ENCODE measurements at places on chromosomes 1 and 21. TPM values are rescaled to one million over a fixed set of nuclear protein-coding genes. Genes with fewer than 3 reads are reported as not detected.
A peak's percentile ranks its signal among the peaks of the same experiment; 100 is the strongest.

GRCh38 chr1:148318123-148318903 is 164.8 kb downstream of the PPIAL4G start:
- peak overlapping the region; percentile 59 for H3K4me3 ChIP-seq
- DNase-seq: no peak
- H3K4me1 ChIP-seq: peaks cover 4% of the 10 kb centered on the region
- no peak overlapping the region for H3K27ac ChIP-seq
- H3K36me3 ChIP-seq: no peaks in the 10 kb centered on the region

DNA sequence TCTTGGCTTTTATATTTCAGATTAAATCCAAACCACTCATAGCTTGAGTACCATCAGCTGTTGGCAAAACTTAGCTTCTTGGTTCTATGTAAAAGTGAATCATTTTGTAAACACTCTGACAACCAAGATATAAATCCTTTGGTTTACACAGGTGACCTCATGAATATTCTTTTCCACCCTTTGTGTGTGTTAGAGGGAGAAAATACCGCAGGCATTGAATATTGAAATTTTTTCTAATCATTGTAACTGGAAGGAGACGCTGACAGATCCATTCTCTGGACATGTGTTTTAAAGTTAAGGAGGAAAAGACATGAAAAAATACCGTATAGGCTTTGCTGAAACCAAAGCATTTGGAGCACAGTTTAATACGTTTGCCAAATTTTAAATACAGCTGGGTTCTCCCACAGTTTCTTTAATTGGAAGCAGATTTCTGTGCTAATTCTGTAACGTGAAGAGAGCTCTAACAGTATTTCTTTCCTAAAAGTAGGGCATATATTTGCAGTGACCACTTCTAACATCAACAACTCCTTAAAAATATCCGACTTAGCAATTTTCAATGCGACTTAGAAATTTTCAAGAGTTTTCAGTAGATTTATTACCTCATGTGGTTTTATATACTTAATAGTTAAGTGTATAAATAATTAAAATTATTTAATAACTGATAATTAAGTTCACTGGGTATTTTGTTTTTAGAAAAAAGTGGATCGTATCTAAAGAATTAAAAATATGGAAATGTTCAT is 388.2 kb downstream of the USP25 start:
- no peak overlapping the region for H3K27ac ChIP-seq
- H3K27me3 ChIP-seq: no peaks in the 10 kb centered on the region
- no peaks in the 10 kb centered on the region for H3K4me1 ChIP-seq
- no peaks in the 10 kb centered on the region for H3K36me3 ChIP-seq

DNA sequence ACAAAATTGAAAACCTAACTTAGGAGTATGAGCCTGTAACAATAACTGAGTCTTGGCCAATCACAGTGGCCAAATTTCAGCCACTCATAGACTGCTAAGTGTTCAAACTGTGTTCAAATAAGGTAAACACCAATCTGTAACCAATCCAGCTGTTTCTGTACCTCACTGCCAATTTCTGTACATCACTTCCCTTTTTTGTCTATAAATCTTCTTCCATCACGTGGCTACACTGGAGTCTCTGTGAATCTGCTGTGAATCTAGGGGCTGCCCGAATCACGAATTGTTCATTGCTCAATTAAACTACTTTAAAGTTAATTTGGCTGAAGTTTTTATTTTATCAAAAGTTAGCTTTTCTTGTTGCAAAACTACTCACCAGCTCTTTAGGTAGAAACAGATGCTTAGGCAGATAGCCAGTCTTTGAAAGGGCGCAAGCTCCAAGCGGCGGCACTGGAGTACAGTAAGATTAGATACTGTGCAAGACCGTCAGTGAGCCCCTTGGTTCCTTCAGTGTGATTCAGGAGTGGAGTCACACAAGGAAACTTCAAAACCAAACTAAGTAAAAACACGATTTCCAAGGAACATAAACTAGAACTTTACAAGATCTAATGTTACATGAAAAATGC is 43.2 kb upstream of the ADGRL2 start:
- no peaks in the 10 kb centered on the region for H3K27me3 ChIP-seq
- no peak overlapping the region for H3K27ac ChIP-seq
- no peak overlapping the region for H3K4me3 ChIP-seq
- no peak for DNase-seq
- H3K4me1 ChIP-seq: peaks cover 6% of the 10 kb centered on the region
- no peaks in the 10 kb centered on the region for H3K36me3 ChIP-seq

DNA sequence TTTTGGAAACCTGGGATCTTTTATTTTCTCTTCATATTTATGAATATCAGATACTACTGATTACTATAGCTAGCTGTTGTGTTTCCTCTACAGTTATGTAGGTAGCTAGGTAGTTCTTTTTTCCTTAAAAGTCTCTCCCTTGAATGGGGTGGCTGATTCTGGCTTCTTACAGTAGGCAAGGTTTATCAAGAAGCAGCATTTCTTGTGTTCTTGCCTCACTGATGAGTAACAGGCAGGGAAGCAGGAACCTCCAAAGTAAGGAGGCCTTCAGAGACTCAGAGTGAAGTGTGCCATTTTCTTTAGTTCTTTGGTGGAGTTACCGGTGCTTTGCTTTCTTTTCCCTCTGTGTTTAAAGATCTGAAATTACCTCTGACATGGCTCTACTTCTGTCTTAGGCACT is 56.0 kb downstream of the ZMYM4 start:
- no peak overlapping the region for H3K4me3 ChIP-seq
- H3K36me3 ChIP-seq: peaks cover 17% of the 10 kb centered on the region
- H3K27ac ChIP-seq: peak overlapping the region; percentile 79
- peaks cover 26% of the 10 kb centered on the region for H3K4me1 ChIP-seq
- DNase-seq: no peak
- no peaks in the 10 kb centered on the region for H3K27me3 ChIP-seq

- peaks cover 4% of the 10 kb centered on the region for H3K4me1 ChIP-seq
- H3K27ac ChIP-seq: no peak overlapping the region
Observed at GRCh38 chr1:246004301-246004700, 502.8 kb downstream of the SMYD3 start.

DNA sequence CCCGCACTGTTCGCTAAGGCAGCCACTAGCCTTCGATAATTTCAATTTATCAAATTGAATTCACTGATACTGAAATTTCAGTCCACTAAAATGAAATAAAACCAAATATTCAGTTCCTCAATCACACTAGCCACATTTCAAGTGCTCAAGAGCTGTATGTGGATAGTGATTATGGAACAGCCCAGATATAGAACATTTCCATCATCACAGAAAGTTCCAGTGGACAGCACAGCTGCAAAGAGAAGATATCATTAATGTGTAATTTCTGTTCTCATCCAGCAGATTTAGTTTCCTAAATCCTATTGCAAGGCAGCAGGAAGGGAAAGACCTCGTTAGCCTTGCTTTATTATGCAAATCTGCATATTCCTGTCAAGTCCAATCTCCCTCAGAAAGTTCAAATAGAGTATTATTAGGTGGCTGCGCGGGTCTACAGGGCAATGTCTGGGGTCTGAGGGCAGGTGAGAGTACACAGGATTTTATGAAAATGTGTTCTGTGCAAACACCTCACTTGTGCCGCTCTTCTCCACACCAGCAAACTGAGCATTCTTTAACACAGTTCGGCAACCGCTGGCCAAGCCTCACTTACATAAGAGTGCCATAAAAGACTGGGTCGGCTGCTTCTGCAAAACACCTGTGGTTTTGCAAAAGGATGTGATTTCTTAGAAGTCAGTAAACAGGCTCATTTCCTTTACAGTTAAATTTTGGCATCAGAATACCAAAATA is 22.4 kb downstream of the CAPZB start:
- peaks cover 11% of the 10 kb centered on the region for H3K4me1 ChIP-seq
- no peaks in the 10 kb centered on the region for H3K27me3 ChIP-seq
- H3K27ac ChIP-seq: no peak overlapping the region
- no peak overlapping the region for H3K4me3 ChIP-seq
- peaks cover 6% of the 10 kb centered on the region for H3K36me3 ChIP-seq

DNA sequence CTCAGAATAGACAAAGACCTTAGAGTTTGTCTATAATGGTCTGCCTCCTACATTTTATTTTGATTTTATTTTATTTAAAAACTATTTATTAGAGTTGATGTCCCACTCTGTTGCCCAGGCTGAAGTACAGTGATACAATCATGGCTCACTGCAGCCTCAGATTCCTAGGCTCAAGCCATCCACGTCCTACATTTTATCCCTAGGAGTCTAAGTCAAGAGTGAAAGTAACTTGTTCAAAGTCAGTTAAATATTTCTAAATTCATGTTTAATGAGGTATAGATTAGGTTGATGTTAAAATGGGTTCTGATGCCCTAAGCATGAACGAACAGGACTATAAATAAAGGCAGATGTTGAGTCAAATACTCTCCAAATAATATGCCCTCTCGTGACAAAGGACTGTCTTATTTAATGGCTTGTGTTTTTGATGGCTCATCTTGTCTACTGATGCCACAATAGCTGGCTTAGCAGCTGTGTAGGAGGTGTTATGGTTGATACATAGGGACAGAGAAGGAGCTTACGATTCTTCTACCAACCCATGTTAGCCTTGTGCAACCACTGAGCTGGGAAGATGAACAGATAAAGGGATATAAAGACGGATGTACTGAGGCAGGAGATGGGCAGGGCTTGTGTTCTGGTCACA is 66.0 kb upstream of the CR1L start:
- DNase-seq: no peak
- no peaks in the 10 kb centered on the region for H3K36me3 ChIP-seq
- H3K4me3 ChIP-seq: no peak overlapping the region
- H3K27ac ChIP-seq: no peak overlapping the region
- H3K4me1 ChIP-seq: no peaks in the 10 kb centered on the region
- peaks cover 10% of the 10 kb centered on the region for H3K27me3 ChIP-seq

- H3K27me3 ChIP-seq: peaks cover 5% of the 10 kb centered on the region
- no peak overlapping the region for H3K27ac ChIP-seq
- no peak overlapping the region for H3K4me3 ChIP-seq
- no peaks in the 10 kb centered on the region for H3K36me3 ChIP-seq
- peaks cover 15% of the 10 kb centered on the region for H3K4me1 ChIP-seq
- DNase-seq: no peak
Observed at GRCh38 chr1:239893127-239893731, 198.5 kb upstream of the FMN2 start.

DNA sequence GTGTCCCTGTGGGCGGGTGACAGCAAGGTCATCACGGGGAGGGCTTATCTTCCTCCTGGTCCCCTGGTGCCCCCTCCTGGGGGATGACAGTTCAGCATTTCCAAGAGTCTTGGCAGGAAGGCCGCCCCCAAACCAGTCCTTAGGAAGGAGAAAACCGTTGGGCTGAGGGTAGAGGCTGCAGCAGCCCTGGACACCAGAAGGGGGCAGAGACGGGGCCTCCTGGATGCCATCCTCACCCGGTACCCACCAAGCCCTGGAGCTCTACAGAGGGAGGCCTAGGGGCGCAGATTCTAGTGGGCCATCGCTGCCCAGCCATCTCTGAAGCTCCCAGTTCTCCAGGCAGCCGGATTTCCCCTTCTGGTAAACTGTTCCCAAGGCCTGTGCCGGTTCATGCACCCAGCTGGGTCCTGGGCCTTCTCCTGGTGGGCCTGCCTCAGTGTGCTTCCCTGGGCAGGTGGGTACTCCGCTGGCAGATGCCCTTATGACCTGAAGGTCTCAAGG is 14.8 kb upstream of the ZNF669 start:
- no peak overlapping the region for H3K4me3 ChIP-seq
- H3K27me3 ChIP-seq: no peaks in the 10 kb centered on the region

- H3K4me1 ChIP-seq: peaks cover 19% of the 10 kb centered on the region
- DNase-seq: peak; percentile 77
- peak overlapping the region; percentile 61 for H3K4me3 ChIP-seq
Observed at GRCh38 chr1:101238681-101239094, 1.9 kb downstream of the S1PR1 start.

The RC3H1 gene
- 45.8 TPM for total RNA-seq

The TCP10L gene
- total RNA-seq: 3.2 TPM

The SH3D21 gene
- total RNA-seq: 10.6 TPM

The PLCH2 gene
- total RNA-seq: not detected

The FAAH gene
- 38.6 TPM for total RNA-seq

The INSRR gene
- not detected for total RNA-seq

The ERICH3 gene
- total RNA-seq: 1.1 TPM

The NR1I3 gene
- total RNA-seq: not detected
